Activated CD4-positive, alpha-beta T cell treated with anti-CD3 and anti-CD28 coated beads, Interleukin-2, amount 50 U/mL, for 4 hours (primary cell): ENCODE measurements at places on chromosomes 3 and 15.
A peak's percentile ranks its signal among the peaks of the same experiment; 100 is the strongest.

- DNase-seq = no peak
Measured at GRCh38 chr3:173826416-173826815, 428.9 kb downstream of the NLGN1 start.

GRCh38 chr3:24034464-24034863 is 89.4 kb downstream of the NR1D2 start:
- no peak for DNase-seq

- DNase-seq = no peak
Measured at GRCh38 chr15:31245756-31246155, 80.9 kb upstream of the KLF13 start.

DNA sequence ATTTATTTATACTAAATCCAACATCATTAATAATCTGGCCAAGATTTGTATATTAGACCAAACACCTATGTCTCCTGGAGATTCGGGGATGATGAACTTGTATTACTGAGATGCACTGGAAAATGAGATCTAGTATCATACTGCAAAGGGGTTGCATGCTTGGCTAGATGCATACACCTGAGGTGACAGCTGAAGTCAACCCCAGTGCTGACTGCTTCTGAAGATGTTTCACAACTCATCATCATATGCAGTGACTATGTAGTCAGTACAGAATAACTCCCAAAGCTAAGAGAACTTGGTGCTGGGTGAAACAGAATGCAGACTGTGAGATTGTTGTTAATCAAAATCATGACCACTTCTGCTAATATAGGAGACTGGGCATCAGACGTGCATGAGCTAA is 1114.2 kb downstream of the NSUN3 start:
- DNase-seq = no peak

- DNase-seq = no peak
Measured at GRCh38 chr15:45048794-45049631, 26.0 kb downstream of the SORD start.

DNA sequence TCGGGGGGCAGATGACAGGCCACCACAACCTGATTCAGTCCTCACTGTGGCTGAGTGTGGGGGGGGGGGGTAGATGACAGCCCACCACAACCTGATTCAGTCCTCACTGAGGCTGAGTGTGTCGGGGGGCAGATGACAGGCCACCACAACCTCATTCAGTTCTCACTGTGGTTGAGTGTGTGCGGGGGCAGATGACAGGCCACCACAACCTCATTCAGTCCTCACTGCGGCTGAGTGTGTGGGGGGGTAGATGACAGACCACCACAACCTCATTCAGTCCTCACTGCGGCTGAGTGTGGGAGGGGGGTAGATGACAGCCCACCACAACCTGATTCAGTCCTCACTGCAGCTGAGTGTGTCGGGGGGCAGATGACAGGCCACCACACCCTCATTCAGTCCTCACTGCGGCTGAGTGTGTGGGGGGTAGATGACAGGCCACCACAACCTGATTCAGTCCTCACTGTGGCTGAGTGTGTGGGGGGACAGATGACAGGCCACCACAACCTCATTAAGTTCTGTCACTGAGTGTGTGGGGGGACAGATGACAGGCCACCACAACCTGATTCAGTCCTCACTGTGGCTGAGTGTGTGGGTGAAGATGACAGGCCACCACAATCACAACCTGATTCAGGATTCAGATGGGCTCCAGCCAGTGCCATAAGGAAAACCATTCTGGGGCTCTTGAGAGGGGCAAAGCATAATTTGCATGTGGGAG is 16.9 kb downstream of the ZNF717 start:
- DNase-seq = no peak

DNA sequence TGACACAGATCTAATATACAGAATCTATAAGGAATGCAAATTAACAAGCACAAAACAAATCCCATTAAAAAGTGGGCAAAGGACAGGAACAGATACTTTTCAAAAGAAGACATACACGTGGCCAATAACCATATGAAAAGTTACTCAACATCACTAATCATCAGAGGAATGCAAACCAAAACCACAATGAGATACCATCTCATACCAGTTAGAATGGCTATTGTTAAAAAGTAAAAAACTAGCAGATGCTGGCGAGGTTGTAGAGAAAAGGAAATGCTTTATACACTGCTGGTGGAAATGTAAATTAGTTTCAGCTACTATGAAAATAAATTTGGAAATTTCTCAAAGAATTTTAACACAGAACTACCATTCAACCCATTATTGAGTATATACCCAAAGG is 50.7 kb downstream of the ADAMTS17 start:
- DNase-seq = no peak

- no peak for DNase-seq
Measured at GRCh38 chr3:136750897-136751315, 1.3 kb downstream of the STAG1 start.

- DNase-seq = peak; percentile 56
Measured at GRCh38 chr3:53134631-53135232, 4.5 kb upstream of the RFT1 start.

- no peak for DNase-seq
Measured at GRCh38 chr3:71563827-71564226, 19.7 kb downstream of the FOXP1 start.

DNA sequence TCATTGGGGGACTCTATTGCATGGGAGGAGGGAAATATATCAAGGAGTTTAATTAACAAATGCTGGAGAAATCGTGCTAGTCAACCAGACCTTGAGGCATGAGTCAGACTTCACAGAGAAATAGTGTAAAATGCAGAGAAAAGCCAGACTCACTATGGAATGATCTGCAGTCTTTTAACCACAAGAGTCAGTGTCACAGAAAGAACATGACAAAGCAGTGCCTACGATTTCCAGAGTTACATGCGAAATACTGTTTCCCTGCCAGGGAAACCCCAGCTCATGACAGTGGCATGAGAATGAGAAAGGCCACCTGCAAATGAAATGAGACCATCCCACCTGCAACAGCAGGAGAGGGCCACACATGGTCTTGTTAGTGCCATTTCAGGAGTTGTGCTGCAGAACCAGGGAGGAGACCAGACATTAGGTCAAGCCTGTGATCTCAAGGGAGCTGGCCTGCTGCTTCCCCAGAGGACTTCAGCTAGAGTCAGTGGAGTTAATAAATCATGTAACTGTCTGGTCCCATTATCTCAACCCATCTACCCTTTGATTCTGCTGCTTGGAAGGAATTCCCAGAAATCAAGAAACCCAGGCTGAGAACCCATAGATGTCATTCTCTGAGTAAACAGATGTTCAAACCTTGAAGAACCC is 79.0 kb downstream of the ERC2 start:
- no peak for DNase-seq

DNA sequence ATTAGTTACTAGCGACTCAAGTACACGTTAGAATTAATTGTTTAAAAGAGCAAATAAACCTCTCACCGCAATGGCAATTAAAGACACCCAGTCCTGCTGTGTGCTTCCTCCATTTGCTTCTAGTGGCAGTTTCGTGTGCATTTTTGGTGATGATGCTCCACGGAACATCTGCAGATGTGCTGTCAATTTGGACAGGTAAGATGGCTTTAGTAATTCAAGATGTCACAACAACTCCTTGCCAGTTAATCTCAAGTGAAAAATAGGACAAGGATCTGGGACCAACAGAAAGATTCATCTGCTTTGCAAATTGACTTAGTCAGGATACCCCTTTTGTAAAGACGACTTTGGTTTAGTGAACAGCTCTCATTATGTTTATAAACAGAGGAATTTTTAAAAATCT is 320.9 kb downstream of the GABRB3 start:
- no peak for DNase-seq

GRCh38 chr3:43132870-43133636 is 27.2 kb upstream of the POMGNT2 start:
- DNase-seq = no peak

GRCh38 chr3:101821503-101821902 is 27.8 kb upstream of the NFKBIZ start:
- no peak for DNase-seq

DNA sequence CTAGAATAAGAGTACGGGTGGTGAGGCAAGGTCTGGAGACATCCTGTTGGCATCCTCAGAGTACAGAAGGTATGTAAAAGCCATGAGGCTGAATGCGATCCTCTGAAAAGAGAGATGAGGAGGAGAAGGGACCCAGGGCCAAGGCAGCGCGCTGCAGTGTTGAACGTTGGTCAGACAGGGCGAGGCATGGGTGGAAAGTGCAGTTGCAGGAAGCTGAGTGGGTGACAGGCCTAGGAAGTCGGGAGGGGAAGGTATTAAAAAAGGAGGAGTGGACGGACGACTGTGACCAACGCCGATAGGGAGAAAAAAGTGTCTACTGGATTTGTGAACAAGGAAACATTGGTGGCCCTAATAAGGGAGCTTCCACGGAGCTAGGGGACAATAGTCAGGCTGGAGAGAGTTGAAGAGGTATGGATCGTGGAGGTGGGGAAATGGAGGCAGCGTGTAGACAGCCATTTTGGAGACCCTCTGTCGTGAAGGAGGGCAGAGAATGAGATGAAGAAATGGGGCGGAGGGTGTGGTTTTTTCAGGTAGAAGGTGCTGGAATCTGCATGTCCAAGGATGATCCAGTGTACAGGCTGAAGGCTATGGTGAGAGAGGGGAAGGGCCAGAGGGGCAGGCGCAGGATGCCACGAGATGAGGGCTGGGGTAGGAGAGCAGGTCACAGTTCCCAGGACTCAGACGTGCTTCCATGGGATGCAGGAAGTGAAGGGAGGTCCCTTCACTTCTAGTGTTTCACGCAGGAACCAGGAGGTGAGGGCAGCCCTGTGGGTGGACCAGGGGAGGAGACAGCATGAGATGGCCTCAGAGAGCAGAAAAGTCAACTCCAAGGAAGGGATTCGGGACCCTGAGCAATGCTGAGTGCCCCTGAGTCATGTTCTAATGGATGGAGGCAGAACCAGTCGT is 115.9 kb downstream of the ASB7 start:
- no peak for DNase-seq

DNA sequence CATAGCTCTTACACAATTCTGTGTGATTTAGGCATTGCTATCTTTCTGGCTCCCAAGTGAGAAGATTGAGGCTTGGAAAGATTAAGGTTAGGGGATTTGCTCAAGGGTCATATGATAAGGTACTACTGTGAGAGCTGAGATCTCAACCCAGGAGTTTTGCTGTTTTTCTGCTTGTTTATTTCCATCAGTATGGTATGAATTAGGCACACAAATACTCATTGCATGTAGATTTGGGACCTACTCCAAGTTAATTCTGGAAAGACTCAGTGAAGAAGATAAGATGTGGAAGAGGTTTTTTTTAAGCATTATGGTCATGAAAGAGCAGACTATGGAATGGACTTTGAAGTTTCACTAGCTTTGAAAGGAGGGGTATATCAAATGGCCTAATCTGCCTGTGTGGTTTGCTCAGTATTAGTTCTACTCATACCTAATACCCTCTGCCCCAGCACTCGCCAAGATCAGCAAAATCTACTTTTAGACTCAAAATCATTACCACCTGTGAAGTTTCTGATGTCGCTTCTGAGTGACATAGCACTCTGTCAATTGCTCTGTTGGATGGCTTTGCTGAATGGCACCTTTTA is 12.5 kb downstream of the MBNL1 start:
- no peak for DNase-seq

- DNase-seq = no peak
Measured at GRCh38 chr3:196523841-196524240, 8.7 kb upstream of the SMCO1 start.

DNA sequence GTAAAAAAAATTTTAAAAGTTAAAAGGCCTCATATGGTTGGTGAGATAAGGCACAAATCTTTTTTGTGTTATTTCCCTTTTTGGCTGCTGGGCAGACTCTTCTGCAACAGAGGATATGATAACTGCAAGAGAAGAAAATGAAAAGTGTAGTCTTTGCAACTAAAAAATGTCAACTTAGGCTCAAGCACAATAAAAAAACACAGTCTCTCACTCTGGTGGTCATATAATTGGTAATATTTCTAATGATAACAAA is 15.4 kb downstream of the COMMD2 start:
- DNase-seq = no peak

DNA sequence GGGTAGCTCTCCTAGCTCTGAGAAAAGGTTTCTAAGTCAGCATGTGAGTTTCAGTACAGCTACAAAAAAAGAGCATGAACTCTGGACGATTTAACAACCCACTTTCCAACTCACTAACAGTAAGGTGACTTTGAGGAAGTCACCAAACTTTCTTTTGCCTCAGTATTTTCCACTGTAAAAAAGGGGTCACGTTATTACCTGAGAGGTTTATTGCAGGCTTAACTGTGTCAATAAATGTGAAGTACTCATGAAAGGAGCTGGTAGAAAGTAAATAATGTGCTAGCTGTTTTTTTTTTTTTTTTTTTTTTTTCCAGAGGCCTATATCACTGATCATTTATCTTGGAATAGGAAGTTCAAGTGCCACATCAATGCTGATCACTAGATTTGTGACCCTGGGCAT is 89.3 kb downstream of the PLSCR2 start:
- DNase-seq = no peak

GRCh38 chr15:41849861-41850260 is 11.2 kb downstream of the PLA2G4B start:
- DNase-seq = no peak

DNA sequence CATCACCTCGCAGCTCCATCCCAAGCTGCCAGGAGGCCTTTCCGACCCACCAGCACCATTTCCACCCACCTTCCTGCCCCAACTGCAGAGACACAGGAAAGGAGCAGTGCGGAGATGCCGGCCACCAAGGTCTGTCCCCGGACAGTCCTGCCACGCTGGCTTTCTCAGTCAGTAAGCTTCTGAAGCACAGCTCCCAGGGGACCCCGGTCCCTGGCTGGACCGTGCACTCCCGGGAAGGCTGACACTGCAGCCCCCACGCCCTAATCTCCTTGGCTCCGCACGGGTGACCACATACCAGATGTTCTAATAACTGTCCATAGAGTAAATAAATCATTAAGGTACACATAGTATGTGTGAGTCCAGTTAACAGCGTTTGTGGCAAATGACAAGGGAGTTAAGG is 73.5 kb downstream of the VGLL4 start:
- DNase-seq = no peak

- no peak for DNase-seq
Measured at GRCh38 chr15:54528021-54528420, 549.8 kb downstream of the UNC13C start.

DNA sequence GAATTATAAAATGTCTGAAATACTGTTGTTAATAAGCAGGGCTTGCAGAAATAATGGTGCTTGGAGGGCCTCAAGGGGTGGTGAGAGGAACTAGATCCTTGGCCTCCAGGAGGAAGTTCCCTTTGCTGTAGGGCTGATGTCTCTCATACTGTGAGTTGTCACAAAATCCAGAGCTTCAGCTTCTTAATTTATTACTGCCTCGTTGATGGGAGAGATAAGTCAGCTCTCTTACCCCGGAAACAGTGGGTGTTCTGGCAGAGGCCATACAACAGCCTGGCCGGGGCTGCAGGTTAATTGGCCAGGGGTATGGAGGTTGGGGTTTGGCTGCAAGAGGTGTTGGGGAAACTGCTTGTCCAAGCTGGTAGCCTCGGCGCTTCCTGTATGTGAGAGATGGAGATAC is 15.5 kb downstream of the MAPKAPK3 start:
- DNase-seq = no peak

DNA sequence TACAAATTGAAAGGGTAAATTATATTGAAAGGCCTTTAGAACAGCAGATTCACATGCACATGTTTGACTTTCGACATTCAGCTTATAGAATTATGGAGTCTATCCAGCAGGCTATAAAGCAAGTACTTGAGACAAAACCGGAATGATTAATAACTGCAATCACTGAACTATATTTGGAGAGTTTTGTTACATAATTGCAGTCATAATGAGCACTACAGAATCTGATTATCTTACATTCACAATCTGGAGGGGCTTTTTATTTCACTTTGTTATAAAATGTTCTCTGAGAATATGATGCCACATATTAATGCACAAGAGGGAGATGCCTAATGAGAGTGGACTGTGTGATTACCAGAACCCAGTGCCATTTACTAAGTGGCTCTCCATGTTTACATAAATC is 64.3 kb downstream of the NSUN3 start:
- DNase-seq = no peak
